ENCODE measurements at places on chromosomes 6 and 20. TPM values are rescaled to one million over a fixed set of nuclear protein-coding genes. Genes with fewer than 3 reads are reported as not detected.

Gene MLN
- total RNA-seq, result 0.48 TPM

DNA sequence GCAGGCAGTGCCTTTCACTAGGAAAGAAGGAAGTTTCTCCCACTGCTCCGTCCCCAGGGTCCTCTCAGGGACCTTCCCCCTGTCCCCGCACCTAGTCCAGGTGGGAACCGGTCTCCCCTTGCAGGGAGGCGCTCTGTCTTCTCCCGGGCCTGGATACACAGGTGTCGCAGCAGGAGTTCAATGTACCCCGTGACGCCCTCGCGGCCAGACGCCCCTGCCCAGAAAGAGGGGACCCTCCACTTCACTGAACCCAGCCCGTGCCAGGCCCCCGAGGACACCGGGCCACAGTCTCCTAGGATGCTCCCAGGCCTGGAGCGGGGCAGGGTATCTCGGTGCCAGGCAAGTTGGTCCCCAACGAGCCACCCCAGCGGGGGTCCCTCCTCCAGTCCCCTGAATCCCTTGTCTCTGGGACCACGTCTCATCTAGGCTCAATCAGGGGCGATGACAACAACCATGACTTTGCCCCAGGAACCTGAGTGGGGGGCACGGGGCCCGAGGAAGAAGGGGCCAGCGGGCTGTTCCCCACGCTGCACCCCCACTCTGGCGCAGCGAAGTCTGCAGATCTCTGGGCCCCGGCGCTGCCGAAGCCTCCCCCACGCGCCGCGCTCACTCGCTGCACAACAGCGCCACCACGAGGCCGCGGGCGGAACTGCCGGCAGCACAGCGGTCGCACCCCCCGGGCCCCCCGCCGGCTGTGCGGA is 103.0 kb downstream of the EDN3 start:
- H3K36me3 ChIP-seq, result no peaks in the 10 kb centered on the region
- H3K27ac ChIP-seq, result no peak overlapping the region
- DNase-seq, result peak; percentile 62
- peaks cover 12% of the 10 kb centered on the region for H3K4me1 ChIP-seq
- peaks cover 17% of the 10 kb centered on the region for H3K27me3 ChIP-seq

Gene MPC1
- total RNA-seq, result 144 TPM

- H3K4me1 ChIP-seq, result no peaks in the 10 kb centered on the region
- H3K36me3 ChIP-seq, result no peaks in the 10 kb centered on the region
- DNase-seq, result no peak
- H3K27ac ChIP-seq, result no peak overlapping the region
- no peak overlapping the region for H3K4me3 ChIP-seq
- H3K27me3 ChIP-seq, result no peaks in the 10 kb centered on the region
Measured at GRCh38 chr20:6665161-6665560, 102.3 kb upstream of the BMP2 start.

- H3K27me3 ChIP-seq, result no peaks in the 10 kb centered on the region
- no peak overlapping the region for H3K4me3 ChIP-seq
- no peaks in the 10 kb centered on the region for H3K4me1 ChIP-seq
- no peaks in the 10 kb centered on the region for H3K36me3 ChIP-seq
Measured at GRCh38 chr6:34451192-34451591, 14.7 kb upstream of the PACSIN1 start.

Gene CD83
- 2.8 TPM for total RNA-seq

Gene SIM1
- not detected for total RNA-seq

DNA sequence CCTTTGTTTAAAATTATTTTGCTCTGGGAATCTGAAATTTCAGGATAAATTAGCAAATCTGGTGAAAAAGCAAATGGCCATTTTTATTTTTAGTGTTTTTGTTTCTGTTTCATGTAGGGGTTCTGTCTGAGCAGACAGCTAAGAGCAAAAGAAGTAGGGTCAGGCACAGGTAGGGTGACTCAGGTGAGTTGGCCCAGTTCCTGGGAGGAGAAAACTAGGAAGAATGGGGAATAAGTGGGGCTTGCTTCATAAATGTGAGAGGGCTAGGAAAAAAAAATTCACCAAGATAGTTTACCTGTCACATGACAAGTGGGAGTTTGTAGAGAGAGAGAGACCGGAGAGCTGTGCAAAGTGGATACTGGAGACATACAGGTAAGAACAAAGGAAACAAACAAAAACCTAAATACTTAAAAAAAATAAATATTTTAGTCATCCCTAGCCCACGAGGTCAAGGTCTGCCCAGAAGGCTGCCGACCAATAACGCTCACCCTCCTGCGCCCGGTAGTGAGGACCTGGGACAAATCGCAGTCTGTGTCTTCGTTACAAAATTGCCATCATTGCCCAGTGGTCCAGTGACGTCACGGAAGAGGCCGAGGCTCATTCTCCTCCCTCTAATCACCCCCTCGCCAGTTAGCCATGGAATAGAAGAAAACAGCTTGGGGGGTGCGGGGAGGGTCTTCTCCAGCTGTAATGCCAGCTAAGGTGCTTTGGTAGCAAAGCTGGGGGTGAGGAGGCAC is 2.3 kb downstream of the THBD start:
- no peaks in the 10 kb centered on the region for H3K36me3 ChIP-seq
- peaks cover 6% of the 10 kb centered on the region for H3K4me1 ChIP-seq
- DNase-seq, result no peak
- H3K27me3 ChIP-seq, result peaks cover 53% of the 10 kb centered on the region

- no peak for DNase-seq
- H3K36me3 ChIP-seq, result no peaks in the 10 kb centered on the region
- no peak overlapping the region for H3K27ac ChIP-seq
- no peaks in the 10 kb centered on the region for H3K4me1 ChIP-seq
- H3K4me3 ChIP-seq, result no peak overlapping the region
- H3K27me3 ChIP-seq, result no peaks in the 10 kb centered on the region
Measured at GRCh38 chr6:125802943-125803377, 12.2 kb downstream of the NCOA7 start.

DNA sequence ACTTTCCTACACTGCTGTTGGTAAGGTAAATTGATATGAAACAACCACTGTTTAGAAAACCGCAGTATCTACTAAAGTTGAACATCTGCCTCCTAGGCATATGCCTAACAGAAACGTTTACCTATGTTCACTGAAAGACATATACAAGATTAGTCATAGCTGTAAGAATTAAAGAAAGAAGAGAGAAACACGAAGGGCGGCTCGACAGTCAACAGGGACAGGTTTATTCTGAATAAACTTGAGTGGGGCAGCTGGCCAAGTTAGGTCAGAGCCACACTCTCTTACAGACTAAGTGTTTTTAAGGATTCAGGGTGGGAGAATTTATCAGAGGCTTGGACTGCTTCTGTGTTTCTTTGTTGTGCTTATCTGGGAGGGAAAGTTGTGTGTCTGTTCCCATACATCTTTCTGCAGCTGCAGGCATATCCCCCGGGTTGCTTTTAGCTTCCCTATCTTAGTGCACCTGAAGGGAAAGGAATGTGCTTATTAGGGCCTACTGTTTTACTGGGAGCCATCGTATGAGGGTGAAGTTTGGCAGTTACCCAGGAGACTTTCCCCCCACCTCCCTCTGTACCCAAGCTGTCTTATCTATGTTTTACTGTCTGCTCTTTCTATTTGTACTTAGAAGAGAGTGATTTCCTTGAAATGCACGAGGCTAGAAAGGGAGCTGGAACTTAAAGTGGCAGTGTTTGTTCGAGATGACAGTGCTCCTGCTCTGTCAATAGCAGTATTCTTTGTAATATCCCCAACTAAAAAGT is 20.4 kb downstream of the PROCR start:
- no peaks in the 10 kb centered on the region for H3K36me3 ChIP-seq
- no peaks in the 10 kb centered on the region for H3K27me3 ChIP-seq
- no peaks in the 10 kb centered on the region for H3K4me1 ChIP-seq
- no peak overlapping the region for H3K27ac ChIP-seq

DNA sequence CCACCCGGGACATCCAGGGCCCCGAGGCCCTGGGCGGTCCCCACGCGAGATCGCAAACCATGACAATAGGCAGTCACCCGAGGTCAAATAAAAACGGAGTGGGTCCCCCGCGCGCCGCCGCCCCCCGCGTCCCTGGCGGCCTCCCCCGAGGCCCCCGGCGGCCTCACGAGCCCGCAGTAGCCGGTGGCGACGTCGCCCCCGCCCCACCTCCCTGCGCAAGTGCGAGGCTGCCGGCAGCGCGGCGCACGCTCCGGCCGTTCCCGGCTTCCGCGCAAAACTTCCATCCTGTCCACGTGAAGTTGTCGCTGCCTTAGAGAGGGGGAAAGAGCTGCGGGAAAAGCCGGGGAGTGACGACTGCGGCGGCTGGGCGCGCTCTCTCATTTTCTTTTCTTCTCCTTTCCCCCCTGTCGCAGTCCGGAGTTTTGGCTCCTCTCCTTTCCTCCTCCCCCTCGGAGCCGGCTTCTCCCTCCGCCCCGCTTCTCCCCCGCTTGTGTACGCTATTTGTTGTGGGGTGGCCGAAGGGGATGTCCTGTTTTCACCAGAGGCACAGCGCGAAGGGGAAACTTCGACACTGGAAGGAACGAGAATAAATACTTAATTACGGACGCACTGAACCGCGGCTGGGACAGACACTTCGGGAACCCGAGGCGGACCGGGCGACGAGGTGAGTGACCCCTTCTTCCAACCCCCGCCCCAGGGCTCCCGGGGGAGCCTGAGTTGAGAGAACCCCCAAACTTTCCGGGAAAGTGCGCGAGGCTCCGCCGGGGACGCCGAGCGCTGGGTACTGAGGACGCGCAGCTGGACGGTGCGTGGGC is at the start of gene EYA4:
Gene EYA4 (plus strand): TSS at position 272 of the 815 bp plus-strand sequence. CDS start 33,424 bp downstream, outside the sequence.
- H3K27me3 ChIP-seq, result peaks cover 48% of the 10 kb centered on the region
- DNase-seq, result no peak
- H3K36me3 ChIP-seq, result no peaks in the 10 kb centered on the region

Gene PCED1A
- total RNA-seq, result 21.7 TPM

- peak; percentile 56 for DNase-seq
- H3K36me3 ChIP-seq, result no peaks in the 10 kb centered on the region
- H3K4me1 ChIP-seq, result no peaks in the 10 kb centered on the region
- no peak overlapping the region for H3K27ac ChIP-seq
- no peaks in the 10 kb centered on the region for H3K27me3 ChIP-seq
Measured at GRCh38 chr20:35604449-35604747, 11.2 kb upstream of the SPAG4 start.

DNA sequence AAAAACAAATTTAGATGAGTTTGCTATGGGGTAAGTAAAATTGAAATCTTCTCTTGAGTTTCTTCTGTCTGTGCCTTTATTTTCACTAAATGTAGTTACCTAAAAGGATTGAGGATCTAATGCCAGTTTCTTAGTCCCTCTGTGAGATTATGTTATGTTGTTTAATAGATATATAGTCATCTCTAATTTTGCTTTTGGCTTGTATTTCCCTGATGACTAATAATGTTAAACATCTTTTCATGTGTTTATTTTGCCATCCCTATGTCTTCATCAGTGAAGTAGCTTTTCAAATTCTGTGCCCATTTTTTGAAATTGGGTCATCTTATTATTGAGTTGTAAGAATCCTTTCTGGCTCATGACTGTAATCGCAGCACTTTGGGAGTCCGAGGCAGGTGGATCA is 13.7 kb downstream of the QRSL1 start:
- no peaks in the 10 kb centered on the region for H3K27me3 ChIP-seq
- no peak overlapping the region for H3K27ac ChIP-seq
- peaks cover 3% of the 10 kb centered on the region for H3K36me3 ChIP-seq
- DNase-seq, result no peak
- H3K4me1 ChIP-seq, result no peaks in the 10 kb centered on the region

Gene FAM184A
- total RNA-seq, result 0.56 TPM

- H3K4me1 ChIP-seq, result no peaks in the 10 kb centered on the region
- H3K4me3 ChIP-seq, result no peak overlapping the region
- H3K36me3 ChIP-seq, result no peaks in the 10 kb centered on the region
- H3K27me3 ChIP-seq, result peaks cover 84% of the 10 kb centered on the region
- peak overlapping the region; percentile 66 for H3K27ac ChIP-seq
Measured at GRCh38 chr6:1387876-1388629, 1.3 kb upstream of the FOXF2 start.

DNA sequence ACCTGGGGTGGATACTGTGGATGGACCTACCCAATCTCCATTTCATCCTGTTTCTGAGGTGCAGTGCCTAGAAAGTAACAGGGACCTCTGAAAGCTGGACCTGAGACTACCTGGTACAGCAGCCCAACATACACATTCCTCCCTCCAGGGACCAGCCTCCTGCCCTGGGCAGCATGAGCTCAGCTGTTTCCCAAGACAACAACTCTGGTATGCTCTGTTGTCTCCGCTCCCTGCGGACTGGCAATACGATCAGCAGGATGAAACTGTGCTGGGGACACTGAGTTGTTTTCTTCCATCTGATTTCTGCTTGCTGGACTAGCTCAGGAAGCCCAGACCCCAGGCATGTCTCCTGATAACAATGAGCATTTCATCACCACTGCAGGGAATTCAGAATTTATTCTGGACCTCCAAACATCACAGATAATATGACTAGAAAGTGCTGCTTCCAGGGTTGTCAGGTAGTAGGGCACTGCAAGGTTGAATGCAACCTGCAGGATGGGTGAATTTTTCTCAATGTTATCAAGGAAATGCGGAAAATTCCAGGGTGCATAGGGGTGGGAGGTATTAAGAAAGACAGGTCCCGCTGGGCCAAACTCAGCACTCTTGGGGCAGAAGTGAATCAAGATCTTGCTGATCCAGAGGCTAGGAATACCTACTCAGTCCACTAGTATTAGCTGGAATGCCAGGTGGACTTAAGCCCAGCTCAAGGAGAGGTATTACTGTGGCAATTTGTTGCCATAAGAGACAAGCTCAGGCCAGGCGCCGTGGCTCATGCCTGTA is 38.9 kb upstream of the SLC4A11 start:
- H3K36me3 ChIP-seq, result no peaks in the 10 kb centered on the region
- H3K27ac ChIP-seq, result no peak overlapping the region
- no peaks in the 10 kb centered on the region for H3K27me3 ChIP-seq
- H3K4me3 ChIP-seq, result no peak overlapping the region

GRCh38 chr20:4885877-4886276 is 115.4 kb downstream of the SLC23A2 start:
- no peak for DNase-seq
- H3K4me1 ChIP-seq, result no peaks in the 10 kb centered on the region
- H3K4me3 ChIP-seq, result no peak overlapping the region
- no peaks in the 10 kb centered on the region for H3K27me3 ChIP-seq
- H3K36me3 ChIP-seq, result no peaks in the 10 kb centered on the region
- H3K27ac ChIP-seq, result no peak overlapping the region

GRCh38 chr6:90829311-90829710 is 242.4 kb upstream of the MAP3K7 start:
- no peaks in the 10 kb centered on the region for H3K4me1 ChIP-seq
- H3K27me3 ChIP-seq, result no peaks in the 10 kb centered on the region
- H3K4me3 ChIP-seq, result no peak overlapping the region
- H3K27ac ChIP-seq, result no peak overlapping the region
- DNase-seq, result no peak

Gene ZKSCAN3
- 4.9 TPM for total RNA-seq

Measured in colonic mucosa (tissue), 4 donors.